NCI-H1092 treated with DMSO at 0.1 percent for 48 hours (cell line): ENCODE measurements at places on chromosomes 3 and 15.
A peak's percentile ranks its signal among the peaks of the same experiment; 100 is the strongest.

DNA sequence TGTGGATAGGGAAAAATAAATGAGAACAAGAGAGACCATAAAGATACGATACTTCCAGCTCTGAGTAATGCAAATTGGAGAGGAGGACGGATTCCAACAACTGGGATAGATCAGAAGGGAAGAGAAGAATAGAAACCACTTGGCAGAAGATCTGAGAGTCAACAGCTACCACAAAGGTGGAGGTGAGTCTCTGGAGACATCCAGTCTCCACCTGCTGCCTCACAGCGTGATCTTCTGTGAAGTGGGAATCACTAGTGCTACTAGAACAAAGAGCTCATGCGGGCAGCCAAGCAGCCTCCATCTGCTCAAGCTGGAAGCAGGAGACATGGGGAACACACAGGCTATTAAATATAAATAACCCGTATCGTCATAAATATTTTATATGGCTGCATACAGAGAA lies 558.5 kb upstream of the CFAP20DC start:
- DNase-seq: peak; percentile 97

DNA sequence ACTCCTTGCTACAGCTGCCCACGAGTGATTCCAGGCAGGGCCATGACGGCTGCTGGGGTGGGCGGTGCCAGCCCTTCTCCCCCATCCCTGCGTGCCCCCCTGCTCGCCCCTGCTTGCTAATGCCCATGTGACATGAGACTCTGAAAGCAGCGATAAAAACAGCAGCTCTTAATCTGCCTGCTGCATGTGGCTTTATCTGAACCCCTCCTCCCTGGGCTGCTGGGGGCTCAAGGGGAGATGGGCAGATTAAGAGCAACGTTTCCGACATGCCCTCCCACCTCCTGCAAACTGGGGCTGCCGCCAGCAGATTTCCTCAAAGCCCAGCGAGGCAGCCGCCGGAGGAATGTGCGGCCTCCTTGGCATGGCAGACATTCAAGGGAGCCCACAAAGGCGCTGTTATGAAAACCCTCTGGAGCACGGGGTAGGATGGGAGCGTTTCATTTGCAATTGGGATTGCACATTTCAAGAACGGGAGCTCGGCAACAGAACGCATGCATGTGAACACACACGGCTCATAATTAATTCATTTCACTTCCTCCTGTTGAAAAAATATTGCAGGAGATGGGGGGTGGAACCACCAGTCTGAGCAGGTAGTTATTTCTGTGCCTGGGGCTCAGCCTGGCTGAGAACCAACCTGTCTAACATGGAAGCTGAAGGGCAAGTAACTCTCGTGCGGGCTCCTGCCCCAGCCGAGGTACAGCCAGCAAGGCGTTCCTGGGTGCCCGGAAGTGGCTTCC lies 504.2 kb upstream of the PROK2 start:
- DNase-seq: peak; percentile 31

GRCh38 chr15:90300988-90301706 lies 35.7 kb downstream of the NGRN start:
- DNase-seq: peak; percentile 0

DNA sequence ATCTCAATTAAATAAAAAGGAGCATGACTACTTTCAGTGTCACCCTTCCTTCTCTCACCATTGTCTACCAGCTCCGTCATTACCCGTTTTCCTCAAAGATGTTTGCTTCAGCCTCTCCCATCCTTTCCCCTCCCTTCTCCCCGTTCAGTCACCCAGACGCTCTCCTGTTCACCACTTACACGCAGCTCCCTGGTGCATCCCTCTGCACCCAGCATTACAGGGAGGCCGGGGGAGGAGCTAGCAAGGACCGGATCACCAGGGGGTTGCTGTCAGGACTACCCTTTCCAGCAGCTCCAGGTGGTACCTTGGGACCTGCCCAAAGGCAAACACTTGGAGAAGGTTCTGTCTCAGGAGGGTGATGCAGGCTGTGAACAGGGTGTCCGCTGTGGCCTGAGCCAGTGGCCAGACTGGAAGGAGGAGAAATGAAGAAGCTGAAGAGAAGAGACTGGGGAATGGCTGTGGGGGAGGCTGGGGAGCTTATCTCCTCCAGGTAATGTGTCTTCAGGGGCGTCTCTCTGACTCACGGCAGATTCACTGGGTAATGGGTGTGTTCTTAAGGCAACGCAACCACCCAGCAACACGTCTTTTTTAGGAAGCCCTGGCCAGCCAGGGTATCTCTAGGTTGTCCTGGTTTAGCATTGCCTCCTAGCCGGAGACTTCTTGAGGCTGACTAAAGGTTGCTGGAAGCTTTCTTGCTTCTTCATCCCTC lies 21.8 kb upstream of the BDH1 start:
- no peak for DNase-seq

GRCh38 chr3:13452490-13453335 lies 27.4 kb upstream of the HDAC11 start:
- peak; percentile 60 for DNase-seq

GRCh38 chr3:18007980-18008379 lies 265.5 kb upstream of the TBC1D5 start:
- no peak for DNase-seq

GRCh38 chr3:45778761-45779201 lies 17.6 kb downstream of the SLC6A20 start:
- DNase-seq: no peak

DNA sequence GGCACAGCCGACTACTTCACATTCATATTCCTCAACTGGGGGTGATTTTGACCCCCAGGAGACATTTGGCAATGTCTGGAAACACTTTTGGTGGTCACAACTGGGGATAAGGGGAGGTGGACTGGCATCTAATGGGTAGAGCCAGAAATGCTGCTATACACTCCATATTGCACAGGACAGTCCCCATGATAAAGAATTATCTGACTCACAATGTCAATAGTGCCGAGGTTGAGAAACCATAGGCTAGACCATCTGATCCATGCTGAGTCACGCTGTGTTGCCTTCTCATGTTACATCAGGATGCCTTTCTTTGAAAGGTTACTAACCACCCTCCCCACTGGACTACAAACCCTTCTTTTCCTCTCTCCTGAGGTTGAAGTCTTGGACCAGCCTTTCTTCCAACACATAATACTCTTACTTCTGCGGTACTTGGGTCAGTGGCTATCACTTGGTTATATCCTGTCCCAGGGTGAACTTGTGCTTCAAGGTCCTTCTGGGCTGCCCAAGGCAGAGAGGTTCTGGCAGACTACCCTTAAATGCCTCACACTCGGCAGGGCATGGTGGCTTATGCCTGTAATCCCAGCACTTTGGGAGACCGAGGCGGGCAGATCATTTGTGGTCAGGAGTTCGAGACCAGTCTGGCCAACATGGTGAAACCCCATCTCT lies 68.8 kb downstream of the CTNNB1 start:
- no peak for DNase-seq

- no peak for DNase-seq
These were observed 45.8 kb downstream of the SEMA3G start for GRCh38 chr3:52399131-52399530.

DNA sequence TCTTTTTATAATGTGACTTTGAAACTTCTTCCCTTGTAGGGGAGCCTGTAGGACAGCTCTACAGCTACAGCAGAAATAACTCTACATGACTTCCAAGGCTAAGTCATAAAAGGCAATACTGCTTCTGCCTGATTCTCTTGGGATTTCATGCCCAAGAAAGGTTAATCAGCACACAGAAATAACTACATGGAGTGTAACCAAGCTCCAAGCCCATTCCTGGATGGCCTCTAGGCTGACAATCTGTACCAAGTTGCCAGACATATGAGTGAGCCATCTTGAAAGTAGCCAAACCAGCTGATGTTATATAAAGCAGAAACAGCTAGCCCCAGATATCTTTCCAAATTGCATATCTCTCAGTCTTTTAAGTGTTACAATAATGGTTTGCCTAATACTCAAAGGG lies 75.8 kb upstream of the OSTN start:
- no peak for DNase-seq

- peak; percentile 81 for DNase-seq
These were observed 123.4 kb downstream of the ATP10A start for GRCh38 chr15:25739687-25740121.

- no peak for DNase-seq
These were observed 1.1 kb downstream of the THSD4 start for GRCh38 chr15:71116366-71116765.

- no peak for DNase-seq
These were observed 16.4 kb downstream of the APBA2 start for GRCh38 chr15:28901987-28902745.

DNA sequence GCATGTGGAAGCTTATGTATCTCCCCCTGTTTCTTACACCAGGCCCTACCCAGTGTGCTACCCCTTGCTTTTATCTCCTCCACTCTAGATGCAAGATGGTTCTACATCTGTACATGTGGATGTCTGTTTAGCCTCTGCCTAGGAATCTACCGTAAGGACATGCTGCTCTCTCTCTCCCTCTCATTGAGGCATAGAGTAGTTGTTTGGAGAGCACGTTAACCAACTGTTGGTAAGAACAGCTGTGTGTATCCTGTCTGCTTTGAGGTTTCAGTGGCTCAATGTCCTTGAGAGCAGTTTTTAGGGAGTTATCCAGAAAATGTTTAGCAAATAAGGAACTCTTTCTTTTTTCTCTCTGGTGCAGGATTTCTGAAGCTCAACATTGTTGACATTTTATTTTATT lies 152.8 kb downstream of the DNAJB8 start:
- peak; percentile 15 for DNase-seq

DNA sequence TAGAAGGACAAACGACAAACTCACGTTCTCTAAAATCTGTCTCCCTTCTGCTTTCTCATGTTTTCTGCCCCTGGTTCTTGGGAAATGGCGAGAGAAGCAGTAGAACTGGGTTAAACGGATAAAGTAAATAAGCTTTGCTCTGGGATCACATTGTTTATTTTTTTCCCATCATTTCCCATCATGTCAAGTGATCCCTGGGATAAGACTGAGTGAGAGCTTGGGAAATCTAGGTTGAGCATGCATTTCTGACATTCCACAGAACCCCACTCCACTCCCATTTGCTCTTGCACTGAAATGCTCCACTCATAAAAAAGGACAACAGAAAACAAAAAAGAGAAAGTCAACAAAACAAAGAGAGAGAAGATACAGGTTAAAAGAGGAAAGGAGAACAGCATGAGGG lies 69.1 kb downstream of the SEMA6D start:
- DNase-seq: no peak

GRCh38 chr3:69085833-69086722 lies 1.3 kb downstream of the ARL6IP5 start:
- peak; percentile 23 for DNase-seq

DNA sequence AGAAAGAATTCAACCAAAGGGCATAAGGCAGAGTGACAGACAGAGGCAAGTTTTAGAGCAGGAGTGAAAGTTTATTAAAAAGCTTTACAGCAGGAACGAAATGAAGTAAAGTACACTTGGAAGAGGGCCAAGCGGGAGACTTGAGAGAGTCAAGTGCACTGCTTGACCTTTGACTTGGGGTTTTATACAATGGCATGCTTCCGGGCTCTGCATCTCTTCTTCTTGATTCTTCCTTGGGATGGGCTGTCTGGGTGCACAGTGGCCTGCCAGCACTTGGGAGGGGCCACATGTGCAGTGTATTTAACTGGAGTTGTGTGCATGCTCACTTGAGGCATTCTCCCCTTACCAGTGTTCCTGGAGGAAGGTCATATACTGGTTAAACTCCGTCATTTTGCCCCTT lies 30.4 kb upstream of the KLHL25 start:
- no peak for DNase-seq

DNA sequence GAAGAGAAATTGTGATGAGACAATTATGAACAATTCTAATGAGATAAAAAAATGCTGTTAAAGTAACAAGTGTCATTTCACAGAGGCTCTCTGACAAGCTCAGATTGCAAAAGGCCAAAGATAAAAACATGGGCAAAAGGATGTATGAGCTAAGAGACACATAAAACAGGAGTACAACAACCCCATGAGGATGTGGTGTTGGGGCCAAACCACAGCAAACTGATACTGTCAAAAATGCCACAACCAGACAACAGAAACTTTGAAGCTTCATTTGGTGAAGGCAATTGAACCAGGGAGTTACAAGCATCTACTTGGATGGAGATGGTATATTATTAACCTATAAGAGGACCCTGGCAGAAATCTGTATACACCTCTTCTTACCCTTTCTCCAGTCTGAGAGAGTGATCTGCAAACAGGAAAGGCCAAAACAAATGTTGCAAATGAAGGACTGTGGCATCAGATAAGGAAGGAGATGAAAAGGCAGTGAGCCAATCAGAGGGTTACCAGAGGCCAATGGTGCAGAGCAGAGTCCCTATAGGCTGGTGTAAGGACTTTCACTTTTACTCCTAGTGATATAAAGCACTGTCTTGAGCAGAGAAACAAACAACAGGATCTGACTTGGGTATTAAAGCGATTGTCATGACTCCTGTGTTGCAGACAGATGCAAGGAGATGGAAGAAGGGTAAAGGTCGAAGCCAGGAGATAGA lies 659.0 kb downstream of the NTRK3 start:
- no peak for DNase-seq

DNA sequence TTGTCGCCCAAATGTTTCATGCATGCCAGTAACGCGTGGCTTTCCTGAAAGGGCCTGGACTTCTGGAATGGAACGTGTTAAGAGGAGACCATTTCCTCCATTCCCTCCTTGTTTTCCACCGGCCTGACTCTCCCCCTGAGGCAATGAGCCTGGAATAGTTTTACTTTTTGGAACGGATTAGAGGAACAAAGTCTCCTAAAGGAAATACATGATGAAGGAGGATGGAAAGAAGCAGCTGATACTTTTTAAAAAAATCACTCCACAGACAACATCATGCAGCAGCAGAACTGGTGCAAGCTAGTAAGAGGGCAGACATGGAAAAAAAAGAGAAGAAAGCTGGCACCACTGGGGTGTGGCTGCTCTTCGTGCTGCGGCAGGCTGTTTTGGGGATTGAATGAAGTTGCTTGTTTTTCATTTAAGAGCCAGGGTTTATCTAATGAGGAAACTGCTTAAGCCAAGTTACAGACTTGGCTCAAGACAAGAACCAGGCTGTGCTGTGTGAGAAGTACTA lies 3.6 kb upstream of the KBTBD12 start:
- DNase-seq: no peak

DNA sequence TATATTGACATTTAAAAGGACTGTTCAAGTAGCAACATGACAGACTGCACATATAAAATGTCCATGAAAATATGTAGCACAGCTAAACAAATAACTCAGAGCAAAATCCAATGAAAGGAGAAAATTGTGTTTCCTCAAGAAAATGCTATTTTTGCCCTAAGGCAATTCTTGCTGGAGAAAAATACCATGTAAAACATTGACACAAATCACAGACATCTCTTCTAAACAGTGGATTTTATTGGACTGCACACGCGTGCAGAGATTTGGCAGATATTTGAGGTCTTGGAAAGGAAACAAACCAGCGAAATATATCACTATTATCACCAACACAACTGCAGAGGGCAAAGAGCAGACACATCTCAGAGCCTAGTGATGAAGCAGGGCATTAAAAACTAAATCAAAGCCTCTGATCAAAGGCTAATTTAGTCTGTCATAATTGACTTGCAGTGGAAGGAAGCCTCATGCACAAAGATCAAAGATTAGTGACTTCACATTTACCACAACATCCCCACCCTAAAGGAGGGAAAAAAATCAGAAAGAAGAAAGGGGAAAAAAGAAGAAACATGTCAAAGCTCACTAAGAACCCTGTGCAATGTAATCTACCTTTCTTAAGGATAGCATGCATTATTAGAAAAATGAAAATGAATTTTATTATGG lies 52.4 kb downstream of the CHL1 start:
- no peak for DNase-seq

- DNase-seq: peak; percentile 32
These were observed at the start of gene MAN2A2 for GRCh38 chr15:90902840-90903732. Gene MAN2A2, plus strand, starts transcription at chr15:90903302. Its CDS starts 906 bp downstream, at chr15:90904208.

- DNase-seq: no peak
These were observed 17.3 kb upstream of the ATG7 start for GRCh38 chr3:11254876-11255275.

GRCh38 chr15:65385870-65386258 lies 8.1 kb upstream of the IGDCC3 start:
- DNase-seq: no peak

- no peak for DNase-seq
These were observed 22.7 kb downstream of the SACM1L start for GRCh38 chr3:45711931-45712330.
